Activated T-cell treated with anti-CD3 and anti-CD28 coated beads, Interleukin-2, amount 50 U/mL, for 4 hours (primary cell): ENCODE measurements at places on chromosomes 12 and 14.
A peak's percentile ranks its signal among the peaks of the same experiment; 100 is the strongest.

DNA sequence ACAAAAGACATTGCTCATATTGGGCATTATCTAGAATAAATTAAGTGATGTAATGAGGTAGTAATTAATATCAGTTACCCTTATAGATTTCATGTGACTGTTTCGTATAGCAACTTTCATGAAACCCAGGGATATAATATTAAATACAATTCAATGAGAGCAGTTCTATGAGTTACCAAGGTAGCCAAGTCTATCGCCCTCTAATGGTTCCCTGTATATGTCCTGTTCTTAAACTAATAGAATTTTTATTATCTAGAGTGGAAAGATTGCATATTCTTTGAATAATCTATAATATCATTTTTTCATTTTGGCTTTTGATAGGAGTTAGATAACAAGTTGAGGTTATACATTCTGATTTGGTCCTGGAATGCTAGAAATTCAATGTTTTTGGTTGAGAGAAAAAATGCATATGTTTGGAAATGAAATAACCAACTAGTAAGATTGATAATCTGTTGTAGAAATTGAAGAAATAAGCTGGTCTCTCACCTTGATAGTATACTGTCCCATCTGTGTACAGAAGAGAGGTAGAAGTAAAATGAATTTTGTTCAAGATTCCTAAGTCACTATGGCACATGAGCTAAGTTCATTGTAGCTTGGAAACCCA is 59.7 kb downstream of the SCFD1 start:
- DNase-seq, result no peak

GRCh38 chr14:94575730-94576585 is 5.3 kb upstream of the SERPINA5 start:
- no peak for DNase-seq

GRCh38 chr14:87613881-87614280 is 379.1 kb downstream of the GALC start:
- DNase-seq, result no peak

GRCh38 chr12:93333054-93333453 is 44.7 kb upstream of the NUDT4 start:
- no peak for DNase-seq

- DNase-seq, result peak; percentile 26
Measured at GRCh38 chr14:50342221-50343078, 30.3 kb downstream of the DMAC2L start.

GRCh38 chr14:27945512-27945911 is 821.1 kb upstream of the FOXG1 start:
- DNase-seq, result no peak

DNA sequence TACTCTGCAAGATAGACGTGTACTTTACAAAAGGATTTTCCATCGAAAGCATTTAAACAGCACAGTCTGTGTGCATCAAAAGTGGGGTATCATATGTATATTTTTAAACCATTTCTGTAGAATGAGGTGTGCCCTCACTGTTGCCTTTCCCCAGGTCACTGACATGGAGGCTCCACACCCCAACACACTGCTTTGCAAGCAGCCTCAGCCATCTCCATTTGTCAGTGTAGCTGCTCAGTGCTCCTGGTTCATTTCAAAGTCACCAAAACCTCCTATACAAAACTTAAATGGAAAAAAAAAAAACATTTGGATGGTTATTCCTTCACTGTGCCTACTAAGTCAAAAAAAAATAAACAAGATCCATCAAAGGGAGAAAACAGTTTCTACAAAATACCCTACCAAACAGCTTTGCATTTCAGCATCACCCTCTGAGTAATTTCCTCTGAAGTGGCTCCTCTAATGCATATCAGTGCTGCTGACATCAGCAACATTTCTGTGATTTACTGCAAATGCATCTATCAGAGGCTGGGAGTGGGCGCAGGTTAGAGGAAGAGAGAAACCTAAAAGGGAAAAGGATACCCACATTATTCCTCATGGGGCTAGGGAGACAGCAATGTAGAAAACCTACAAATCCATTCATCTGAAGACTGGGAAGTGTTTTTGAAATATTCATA is 46.0 kb downstream of the KCNK10 start:
- DNase-seq, result no peak

DNA sequence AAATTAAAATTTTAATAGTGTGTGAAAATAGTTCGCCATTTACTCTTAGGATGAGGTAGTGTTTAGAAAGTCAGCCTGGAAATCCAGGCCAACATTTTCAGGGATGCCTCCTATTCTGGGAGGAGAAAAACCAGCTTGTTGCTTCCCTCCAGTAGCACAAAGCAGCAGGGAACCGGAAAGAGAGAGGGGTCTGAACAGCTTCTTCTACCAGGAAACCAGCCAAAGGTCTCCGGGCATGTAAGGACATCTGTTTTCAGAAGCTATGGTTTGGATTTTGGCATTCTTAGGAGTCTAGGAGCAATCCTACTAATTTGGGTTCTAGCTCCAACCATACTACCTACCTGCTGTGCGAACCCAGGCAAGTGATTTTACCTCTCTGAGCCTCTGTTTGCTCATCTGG is 85.3 kb downstream of the DPF3 start:
- no peak for DNase-seq

GRCh38 chr14:75896341-75896740 is 85.5 kb downstream of the TGFB3 start:
- no peak for DNase-seq

GRCh38 chr12:51631591-51631990 is 40.6 kb downstream of the SCN8A start:
- no peak for DNase-seq

DNA sequence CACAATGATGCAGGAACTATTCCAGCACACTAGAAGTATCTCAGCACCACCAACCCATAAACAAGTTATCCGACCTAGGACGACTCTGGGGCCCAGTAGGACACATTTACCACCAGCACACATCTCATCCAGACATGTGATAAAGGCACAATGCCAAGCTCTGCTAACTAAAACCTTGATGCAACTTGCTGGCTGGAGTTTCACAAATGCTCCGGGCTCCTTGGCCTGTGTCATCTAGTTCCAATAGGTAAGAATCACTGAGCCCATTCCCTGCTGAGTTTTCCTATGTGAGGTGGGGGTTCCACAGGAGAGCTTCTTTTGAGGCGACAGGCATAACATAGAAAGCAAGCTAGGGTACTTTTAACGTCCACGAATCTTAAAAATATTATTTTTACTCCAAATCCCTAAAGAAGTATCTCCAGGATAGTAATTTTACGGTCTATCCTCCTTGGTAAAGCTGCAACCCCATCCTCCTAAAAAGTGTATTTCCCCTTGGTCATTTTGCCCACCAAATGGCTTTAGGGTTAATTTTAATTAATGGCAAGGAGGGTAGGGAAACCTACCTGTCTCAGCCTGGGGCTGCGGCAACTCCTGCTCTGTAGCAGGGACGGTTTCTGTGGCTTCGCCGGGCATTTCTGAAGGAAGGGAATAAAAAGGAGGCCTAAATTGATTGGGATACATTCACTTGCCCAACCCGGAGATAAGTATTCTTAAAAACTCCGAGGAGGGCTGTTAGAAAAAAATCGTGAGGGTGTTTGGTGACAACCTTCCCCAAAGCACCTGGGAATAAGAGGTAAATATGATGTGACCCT is 1.0 kb downstream of the NACA start:
- DNase-seq, result no peak

GRCh38 chr12:86143162-86143561 is 113.0 kb downstream of the MGAT4C start:
- DNase-seq, result no peak

DNA sequence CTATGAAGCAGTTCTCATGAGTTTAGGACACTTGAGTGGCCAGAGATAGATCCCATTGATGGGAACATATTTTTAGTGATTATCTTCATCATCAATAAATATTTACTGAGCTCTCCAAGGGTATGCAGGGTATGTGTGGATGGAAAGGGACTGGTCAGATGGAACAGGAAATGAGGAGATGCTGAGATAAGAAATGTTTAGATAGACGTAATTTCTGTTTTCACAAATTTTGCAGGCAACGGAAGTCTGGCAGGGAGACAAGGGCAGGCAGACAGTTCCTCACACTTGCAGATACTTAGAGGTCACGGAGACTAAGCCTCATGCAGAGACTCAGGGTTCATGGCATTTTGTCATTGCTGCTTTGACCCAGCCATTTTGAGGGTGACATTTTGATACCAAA is 24.3 kb downstream of the BCL2L14 start:
- no peak for DNase-seq

- no peak for DNase-seq
Measured at GRCh38 chr12:86772696-86773095, 516.5 kb upstream of the MGAT4C start.

DNA sequence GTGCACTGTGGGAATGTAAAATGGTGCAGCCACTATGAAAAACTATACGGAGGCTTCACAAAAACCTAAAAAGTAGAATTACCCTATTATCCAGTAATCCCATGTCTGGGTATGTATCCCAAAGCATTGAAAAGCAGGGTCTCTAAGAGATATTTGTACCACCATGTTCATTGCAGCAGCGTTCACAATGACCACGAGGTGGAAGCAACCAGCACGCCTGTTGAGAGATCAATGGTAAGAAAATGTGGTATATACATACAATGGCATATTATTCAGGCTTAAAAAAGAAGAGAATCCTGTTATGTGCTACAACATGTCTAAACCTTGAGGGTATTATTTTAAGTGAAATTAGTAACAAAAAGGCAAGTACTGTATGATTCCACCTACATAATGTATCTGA is 910 bp upstream of the NOPCHAP1 start:
- DNase-seq, result no peak

GRCh38 chr14:99155173-99156089 is 116.6 kb downstream of the BCL11B start:
- no peak for DNase-seq

DNA sequence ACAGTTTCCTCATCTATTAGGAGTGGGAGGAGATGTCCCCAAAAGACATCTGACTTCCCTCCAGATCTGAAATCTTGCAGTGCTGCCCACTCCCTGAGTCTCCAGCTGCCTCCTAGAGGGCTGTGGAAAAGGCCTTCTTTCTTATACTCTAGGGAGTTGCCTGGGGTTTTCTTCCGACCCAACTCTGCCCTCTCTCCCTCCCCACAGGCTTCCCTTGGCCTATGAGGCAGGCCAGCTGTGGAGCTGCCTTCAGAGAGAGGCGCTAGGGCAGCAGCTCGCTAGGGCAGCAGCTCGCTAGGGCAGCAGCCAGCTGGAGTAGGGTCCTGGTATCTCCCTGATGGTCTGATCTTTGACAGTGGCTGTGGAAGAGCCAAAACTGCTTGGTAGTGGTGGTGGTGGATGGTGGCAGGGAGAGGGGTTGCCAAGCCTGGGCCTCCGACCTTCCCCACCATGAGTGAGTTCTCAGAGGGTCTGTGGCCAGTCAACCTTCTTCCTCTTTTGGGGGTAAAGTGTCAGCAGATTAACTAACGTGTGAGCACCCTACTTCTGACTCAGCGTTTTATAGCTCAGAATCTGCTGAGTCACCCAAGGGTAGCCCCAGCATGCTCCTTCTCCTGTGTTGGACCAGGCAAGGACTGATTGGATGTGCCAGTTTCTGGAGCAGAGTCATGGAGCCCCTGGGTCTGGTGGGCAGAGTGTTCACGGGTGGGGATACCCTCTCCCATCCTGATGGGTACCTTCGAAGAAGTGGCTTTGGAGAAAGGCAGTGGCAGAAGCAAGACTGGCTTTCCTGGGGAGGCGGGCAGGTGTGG is 2.3 kb downstream of the SLC48A1 start:
- DNase-seq, result no peak

DNA sequence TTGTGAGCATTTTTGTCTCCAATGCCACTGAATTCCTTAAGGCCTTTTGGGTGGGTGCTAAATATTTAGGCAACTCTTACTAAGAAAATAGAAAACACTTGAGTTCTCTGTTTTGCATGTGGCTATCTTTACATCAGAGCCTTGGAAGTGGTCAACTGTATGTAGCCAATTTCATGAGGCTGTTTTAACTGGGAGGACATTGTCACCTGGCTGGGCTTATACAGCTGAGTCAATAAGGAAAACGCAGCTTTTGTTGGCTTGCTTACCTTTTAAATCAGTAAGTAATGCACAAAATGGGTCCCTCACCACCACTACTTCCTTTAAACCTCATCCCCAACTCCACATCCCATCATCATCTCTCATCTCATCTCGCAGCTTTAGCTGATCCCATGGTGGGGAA is 194.3 kb downstream of the RGS6 start:
- no peak for DNase-seq

GRCh38 chr12:26150736-26151450 is 26.1 kb upstream of the BHLHE41 start:
- DNase-seq, result no peak

DNA sequence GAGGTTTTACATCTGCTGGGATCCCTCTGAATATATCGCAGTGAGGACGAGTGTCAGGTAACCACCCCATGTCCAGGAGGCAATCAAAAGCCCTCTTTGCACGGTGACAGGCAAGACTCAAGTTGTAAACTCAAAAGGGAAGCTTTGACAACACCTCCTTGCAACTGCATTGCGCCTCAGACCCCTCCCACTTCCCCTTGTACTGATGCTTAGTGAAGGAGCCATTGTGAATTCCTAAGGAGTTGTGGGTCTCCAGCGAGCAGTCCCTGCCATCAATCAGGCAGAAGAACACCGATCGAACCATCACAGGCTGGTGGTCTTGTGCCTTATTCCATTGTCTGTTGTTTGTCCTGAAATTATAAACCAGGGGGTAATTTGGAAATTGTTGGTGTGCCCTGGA is 112.6 kb downstream of the CCDC60 start:
- no peak for DNase-seq

DNA sequence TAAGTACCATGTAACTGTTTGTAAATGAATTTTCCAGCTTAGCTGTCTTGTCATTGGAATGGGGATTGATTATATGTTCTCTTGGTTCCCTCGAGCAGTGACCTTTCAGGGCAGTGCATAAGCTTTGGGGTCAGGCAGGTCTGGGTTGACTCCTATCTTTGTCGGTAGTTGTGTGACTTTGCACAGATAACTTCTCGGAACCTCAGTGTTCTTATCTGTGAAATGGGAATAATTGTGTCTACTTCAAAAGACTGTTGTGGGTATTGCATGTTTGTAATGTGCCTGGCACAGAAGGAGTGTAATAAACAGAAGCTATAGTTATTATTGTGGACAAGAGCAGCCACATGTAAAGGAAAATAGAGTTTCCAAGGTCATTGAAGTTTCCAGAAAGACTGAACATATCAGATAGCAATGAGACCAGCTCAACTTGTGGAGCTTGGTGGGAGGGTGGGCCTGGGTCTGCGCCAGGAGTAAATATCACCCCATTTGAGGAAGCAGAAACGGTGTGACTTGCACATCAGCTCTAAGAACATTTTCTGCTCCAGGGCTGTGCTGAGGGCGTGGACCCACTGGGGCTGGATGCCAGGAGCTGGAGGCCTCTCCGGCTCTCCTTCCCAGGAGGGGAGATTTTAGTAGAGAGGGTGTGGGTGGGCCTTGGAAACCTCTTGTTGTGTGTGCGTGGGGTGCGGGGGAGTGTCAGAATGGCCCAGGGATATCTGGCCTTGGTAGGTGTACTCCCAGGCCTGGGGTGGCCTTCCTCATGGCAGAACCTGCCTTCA is 19.7 kb downstream of the FOS start:
- no peak for DNase-seq

DNA sequence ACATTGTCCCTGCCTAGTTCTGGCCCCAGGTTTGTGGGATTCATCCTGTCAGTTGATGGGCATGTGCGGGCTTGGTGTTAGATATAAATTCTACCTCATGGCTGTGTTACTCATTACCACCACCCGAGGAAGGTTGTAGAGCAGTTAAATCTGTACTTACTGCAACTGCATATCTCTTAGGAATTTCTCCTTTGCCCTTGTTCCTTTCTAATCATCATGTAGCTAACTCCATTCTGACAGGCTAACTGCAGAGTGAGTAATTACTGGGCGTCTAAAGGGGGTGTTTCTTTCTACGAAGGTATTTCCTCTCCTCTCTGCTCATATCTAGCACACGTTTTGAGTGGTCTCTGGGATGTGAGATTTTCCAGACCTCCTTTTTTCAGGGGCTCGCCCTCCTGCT is 1076.7 kb downstream of the TMTC2 start:
- no peak for DNase-seq
